ENCODE measurements at places on chromosomes 5 and 9.

- no peak for DNase-seq
Observed at GRCh38 chr5:40376566-40376965, 303.1 kb upstream of the PTGER4 start.

DNA sequence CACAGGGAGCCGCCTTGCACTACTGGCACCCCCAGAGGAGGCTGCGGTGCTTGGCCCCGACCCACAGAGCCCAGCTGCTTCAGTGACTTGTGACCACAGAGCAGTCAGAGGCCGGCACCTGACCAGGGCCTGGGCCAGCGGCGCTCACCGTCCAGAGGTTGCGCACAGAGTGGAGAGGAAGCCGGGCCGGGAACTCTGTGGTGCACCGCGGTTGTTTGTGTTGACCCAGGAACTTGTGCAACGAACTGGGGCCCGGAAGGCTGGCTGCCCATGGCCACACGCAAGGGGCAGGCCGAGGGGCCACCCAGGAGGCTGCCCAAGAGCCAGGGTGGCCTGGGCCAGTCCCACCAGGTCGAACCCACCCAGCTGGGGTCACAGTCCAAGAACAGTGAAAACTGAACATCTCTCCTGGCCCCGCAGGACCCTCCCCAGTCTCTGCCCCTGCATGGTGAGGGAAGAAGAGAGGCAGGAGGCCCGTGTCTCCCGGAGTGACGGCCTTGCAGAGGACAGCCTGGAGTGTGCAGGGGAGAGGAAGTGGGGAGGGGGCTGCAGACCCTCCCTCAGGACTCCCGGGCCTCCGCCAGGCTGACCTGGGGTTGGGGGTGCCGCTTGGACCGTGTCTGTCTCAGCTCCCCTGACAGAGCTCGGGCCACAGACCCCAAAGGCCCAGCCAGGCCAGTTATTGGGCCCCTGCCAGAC is 42.8 kb upstream of the EGFL7 start:
- DNase-seq = peak; percentile 67

DNA sequence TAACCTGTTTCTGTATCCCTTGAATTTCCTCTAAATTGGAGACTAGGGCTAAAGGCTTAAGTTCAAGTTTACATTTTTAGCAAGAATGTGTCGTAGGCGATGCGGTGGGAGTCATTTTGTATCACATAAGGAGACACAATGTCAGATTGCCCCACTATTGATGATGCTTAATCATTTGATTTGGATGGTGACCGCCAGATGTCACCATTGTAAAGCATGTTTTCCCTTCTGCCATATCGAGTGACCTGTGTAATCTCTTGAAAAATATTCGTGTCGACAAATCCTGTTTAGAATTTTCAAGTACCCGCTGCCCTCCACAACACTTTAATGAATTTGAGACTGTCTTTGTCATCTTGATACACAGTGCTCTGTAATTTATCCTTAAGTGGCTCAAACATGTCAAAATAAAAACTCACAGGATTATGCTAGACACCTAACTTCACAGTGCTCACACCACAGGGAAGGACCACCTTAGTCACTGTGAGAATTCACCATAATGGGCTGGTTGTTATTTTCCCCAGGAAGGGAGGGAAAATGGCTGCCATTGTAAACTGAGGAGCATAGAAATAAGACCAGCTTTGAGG is 34.5 kb upstream of the SLC46A2 start:
- no peak for DNase-seq

- DNase-seq = no peak
Observed at GRCh38 chr9:77953590-77953989, 78.0 kb downstream of the GNAQ start.

DNA sequence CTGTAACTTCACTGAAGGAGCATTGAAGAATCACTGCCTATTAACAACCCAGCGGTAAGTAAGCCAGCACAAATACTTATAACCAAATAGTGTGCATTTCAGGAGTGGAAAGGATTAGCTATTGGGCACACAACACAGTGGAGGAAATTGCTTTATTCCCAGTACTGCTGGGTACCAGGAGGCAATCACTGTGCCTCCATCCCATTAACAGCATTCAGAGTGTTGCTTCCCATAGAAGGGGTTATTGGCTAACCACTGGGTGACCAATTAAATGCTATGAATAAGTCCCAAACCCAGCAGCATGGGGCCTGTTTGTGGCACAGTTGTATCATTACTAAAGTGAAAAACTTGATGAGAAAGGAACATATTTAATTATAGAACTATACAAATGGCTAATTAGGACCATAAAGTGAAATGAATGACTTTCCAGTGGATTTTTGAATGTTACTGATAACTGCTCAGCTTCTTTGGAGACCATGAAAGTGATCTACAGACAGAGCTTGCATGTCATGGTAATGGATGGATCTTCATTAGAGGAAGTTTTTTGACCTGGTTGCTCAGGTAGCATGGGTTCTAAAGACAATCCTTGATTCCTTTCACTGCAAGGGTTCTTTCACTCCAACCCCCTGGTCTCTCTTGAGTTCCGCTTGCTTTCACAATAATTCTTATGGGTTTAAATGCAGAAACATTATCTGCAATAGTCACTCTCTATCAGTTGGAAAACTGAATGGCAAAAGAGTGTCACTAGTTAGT is 413.3 kb upstream of the RORB start:
- no peak for DNase-seq

DNA sequence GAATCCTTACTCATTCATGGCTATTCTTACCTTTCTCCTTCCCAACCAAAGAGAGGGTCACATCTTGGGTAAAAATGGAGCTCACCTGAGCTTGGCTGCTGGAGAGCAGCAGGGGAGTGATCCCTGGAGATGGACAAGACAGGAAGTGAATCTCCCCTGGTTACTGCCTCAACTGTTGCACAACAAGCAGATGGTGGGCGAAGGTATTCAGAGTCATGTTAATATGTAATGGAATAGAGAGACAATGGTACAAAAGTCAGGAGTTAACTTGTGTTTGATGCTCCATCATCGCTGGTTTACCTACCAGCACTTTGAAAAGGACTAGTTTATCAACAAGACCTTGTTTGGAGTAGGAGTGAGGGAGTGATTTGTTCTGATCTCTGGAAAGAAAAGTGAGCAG is 13.0 kb upstream of the PLPP1 start:
- DNase-seq = no peak

DNA sequence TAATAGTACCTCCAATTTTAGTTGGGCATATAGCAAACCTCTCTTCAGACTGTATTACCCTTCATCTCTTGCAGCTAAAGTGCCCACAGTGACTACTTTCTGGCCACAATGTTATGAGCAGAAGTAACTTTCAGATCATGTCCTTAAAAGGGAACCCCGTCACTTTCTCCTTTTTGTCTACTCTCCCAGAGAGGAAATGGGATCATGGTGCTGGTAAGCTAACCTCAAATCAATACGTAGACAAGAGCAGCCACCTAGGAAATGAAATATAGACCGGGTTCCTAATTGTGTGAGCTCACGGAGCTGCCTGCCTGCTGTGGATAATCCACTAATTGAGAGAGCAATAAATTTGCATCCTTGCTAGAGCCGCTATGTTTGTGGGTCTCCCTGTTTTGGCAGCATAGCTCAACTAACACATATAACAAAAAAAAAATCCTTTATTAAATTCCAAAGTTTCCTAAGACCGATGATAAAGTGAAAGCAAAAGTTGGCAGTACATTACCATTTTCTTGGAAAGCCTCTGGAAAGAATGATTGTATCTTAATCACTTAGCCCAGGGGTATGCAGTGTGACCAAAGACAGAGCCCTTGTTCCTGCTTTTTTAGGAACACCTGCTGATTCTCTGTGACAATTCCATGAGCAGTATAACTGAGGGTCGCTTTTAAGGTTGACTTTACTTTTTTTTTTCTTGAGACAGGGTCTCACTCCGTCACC is 5.6 kb upstream of the IL7R start:
- no peak for DNase-seq

DNA sequence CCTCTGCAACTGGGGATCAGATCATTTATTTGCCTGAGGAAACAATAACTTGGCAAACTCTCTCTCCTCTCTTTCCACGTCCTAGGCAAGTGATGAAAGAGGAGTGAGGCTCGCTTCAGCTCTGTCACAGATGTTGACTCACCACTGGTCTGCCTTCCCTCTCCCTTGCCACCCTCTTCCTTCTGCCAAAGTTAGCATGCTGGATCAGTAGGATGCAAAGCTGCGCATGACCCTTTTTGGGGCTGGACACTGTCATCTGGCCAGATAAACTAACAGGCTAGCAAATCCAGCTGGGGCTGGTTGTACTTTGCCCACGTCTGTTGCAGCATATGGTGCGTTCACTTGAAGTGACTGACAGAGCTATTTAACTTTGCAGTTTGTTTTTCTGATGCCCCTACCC is 36.2 kb upstream of the SMARCA2 start:
- DNase-seq = no peak

- peak; percentile 49 for DNase-seq
Observed at GRCh38 chr5:10124287-10124686, 125.4 kb downstream of the ATPSCKMT start.

GRCh38 chr9:92558612-92559374 is 23.0 kb upstream of the ECM2 start:
- DNase-seq = peak; percentile 25

- no peak for DNase-seq
Observed at GRCh38 chr5:74166064-74166463, 474.5 kb downstream of the ENC1 start.

DNA sequence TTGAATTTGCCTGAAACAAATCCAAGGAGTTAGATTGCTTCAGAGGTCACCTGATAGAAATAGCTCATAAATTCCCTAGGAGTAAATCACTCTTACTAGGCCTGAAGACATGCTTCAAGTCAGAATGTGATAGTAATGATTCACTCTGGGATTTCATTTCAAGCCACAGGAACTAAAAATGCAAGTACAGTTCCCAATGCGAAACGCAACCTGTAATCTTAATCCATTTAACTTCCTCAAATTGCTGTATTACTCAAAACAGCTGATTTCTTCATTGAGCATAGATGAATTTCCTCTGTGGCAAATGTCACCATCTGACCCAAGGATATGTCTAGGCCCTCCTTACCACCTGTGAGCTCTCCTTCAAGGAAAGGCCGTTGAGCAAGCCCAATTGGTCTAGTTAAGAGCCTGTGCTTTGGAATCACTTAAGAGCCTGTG is 32.1 kb upstream of the IL6ST start:
- no peak for DNase-seq

DNA sequence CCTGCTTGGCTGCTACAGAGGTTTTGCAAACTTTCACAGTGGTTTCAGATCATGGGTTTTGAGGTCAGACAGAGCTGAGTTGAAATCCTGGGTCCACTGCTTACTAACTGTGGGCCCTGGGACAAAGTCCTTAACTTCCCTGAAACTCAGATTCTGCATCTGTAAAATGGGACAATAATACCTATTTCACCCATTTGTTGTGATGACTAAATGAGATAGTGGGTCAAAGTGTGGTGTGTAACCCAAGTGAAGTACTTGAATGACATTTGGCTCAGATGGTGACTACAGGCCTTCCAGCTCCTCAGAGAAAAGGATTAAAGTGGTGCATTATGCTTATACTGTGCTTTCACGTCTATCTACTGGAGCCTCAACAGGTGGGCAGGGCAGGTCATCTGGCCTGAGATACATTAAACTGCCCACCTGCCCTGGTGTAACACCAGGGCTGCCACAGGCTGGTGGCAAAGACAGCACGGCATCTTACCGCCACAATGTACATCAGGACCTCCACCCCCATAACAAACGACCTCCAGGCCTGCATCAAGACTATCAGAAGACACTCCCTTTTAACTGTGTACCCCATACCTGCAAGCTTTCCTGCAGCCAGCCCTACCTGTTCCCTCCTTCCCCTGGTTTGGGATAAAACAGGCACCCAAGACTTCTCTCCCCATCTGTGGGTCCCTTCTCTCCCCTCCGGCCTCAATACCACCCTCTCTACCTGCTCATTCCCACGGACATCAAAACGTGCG is 846 bp upstream of the TRAF1 start:
- DNase-seq = no peak

DNA sequence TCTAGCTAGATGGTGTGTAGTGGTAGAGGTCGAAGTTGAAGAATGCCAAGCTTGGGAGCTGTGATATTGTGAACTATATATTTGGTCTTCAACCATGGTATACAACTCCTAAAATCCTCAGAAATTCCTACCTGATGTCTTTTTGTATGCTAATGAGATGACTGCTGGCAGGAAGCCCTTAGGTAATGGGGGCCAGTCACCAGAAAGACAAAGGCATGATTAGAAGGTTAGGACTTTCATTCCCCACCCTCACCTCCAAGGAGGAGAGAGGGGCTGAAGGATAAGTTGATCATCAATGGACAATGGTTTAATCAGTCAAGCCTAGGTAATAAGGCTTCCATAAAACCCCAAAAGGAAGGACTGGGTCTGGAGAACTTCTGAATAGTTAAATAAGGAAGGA is 285.7 kb upstream of the POU5F2 start:
- DNase-seq = no peak

- no peak for DNase-seq
Observed at GRCh38 chr9:68546596-68547390, 6.1 kb upstream of the TMEM252 start.

GRCh38 chr9:69190086-69190862 is 16.2 kb downstream of the TJP2 start:
- no peak for DNase-seq

DNA sequence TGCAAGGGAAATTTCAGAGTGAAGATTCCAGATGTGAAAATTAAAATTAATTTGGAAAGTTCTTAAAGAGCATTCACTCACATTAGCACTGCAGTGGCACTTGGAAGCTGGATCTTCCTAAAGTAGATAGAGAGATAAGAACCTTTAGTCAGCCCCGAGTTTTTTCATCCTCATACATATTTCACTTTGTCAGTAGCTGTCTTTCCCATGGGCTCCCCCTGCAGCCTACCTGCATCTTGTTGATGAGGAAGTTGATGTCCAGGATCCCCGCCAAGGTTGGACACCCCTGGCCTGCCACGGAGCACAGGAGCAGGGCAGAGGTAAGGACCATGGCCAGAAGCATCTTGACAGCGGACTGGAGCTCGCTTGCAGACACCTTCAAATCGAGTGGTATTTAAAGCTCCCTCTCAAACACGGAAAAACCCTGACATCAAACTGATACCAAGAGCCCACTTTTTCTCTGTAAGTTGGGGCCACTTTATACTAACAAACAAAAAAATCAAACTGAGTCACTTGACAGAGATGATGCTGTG is at the start of gene IL9:
Gene IL9 (minus strand): TSS at position 368 of the 533 bp plus-strand sequence. CDS start 25 bp downstream, at position 343.
- no peak for DNase-seq

DNA sequence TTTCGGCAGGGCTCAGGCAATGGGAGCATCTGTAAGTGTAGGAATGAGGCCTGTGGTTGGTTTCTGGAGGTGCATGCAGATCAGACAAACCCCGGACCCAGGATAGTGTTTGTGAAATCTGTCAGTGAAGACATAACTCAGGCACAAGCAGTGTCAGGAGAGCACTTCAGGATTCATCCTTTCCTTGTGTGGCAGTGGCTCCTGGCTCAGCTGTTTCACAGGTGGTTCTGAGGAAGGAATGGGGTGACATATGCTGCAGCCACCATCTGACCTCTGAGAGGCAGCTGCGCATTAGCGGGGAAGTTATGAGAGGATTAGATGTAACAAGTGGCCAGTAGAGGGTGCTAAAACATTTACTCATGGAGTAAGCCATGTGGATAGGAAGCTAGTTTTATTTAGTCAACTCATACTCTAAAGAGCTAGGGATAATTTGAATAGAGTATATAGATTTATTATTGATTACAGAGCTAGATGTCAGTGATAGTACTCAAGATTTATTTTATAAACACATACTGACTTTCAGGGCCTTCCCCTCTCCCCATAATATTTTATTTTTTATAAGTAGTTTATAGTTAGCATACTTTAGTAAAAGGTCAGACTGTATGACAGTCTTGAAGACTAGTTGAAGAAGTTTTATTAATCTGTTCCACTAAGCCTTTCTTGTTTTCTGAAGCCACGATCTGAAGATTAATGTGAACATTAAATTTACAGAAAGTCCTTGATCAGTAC is 28.4 kb downstream of the NNT start:
- peak; percentile 19 for DNase-seq

- no peak for DNase-seq
Observed at GRCh38 chr5:73067213-73067612, 53.2 kb upstream of the TMEM171 start.
